COLO829 (cell line): ENCODE measurements at places on chromosomes 4 and X.

DNA sequence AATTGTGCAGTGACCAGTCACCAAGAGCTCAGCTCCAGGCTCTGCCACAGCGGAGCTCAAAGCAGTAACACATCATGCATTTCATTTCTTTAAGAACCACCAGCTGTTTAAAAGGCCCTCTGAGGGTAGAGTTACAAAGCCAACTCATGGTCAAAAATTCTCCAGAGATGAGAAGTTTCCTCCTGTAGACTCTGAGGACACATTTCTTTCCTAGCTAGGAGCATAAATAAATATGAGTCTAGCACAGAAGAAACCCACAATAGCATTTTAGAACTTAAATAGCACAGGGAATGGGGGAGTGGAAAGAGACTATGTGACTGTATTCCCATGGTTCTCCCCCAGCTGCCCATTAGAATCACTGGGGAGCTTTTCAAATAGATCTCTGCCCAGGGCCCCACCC lies 6.5 kb upstream of the CRMP1 start:
- no peak for DNase-seq

- DNase-seq = no peak
Observed at GRCh38 chr4:47624031-47624441, 139.0 kb downstream of the ATP10D start.

DNA sequence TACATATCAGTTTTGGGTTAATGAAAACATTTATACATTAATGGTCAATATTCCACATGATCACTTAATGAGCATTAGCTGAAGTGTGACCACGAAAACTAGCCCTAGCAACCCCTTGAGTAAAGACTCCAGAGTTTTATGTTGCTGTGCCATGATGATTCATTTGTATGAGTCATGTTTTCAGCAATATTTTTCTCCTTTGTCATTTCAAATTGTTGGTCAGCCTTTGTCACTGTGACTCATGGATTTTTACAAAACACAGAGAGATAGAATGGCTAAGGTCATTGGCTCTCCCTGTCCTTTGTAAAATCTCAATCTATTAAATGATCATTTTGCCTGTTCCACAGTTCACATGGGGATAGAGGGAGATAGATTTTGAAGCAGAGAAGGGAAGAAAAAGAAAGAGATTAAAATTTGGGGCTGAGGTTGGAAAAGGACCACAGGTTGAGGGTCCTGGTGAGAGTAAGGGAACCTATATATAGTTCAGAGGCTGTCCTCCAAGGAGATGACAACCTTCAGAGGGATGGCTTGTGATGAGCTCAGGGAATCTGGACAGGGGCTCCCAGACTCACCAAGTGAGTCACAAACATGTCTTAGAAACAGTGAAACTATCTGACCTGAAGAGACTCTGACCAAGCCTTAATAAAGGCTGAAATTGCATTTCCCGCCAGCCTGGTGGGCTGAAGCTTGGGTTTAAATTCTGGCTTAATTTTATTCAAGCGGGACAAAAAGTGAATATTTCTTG lies 25.6 kb downstream of the NR0B1 start:
- DNase-seq = peak; percentile 86

GRCh38 chr4:55730280-55730931 lies 89.2 kb upstream of the EXOC1L start:
- DNase-seq = no peak

GRCh38 chr4:128338634-128339355 lies 51.2 kb upstream of the PGRMC2 start:
- DNase-seq = no peak

- DNase-seq = no peak
Observed at GRCh38 chr4:181684310-181684709, 558.9 kb upstream of the TENM3 start.

GRCh38 chr4:54687887-54688841 lies 30.4 kb downstream of the KIT start:
- DNase-seq = no peak
